Osteocyte (in vitro differentiated cells): ENCODE measurements at places on chromosomes 6 and 20. TPM values are rescaled to one million over a fixed set of nuclear protein-coding genes. Genes with fewer than 3 reads are reported as not detected.

C20orf144 gene
- total RNA-seq, result 0.13 and 0.37 TPM in 2 replicates

FOXS1 gene
- 11.8 and 13.6 TPM in 2 replicates for total RNA-seq

OXT gene
- not detected in 2 replicates for total RNA-seq

APOBEC2 gene
- total RNA-seq, result not detected in 2 replicates

DEF6 gene
- total RNA-seq, result 0.52 and 0.59 TPM in 2 replicates

DDO gene
- total RNA-seq, result not detected in 2 replicates

ERVFRD-1 gene
- not detected in 2 replicates for total RNA-seq

ZNF322 gene
- 30.6 and 33.8 TPM in 2 replicates for total RNA-seq

PARD6B gene
- total RNA-seq, result 0.97 and 1.1 TPM in 2 replicates

HLA-DPA1 gene
- 1.8 and 2.0 TPM in 2 replicates for total RNA-seq

TOMM6 gene
- total RNA-seq, result 133 TPM in 2 replicates

TBX18 gene
- 5.4 and 8.0 TPM in 2 replicates for total RNA-seq

CPXM1 gene
- 84.0 and 85.8 TPM in 2 replicates for total RNA-seq

PAK5 gene
- total RNA-seq, result not detected in 2 replicates

PKIG gene
- total RNA-seq, result 26.0 and 29.5 TPM in 2 replicates

RUNX2 gene
- total RNA-seq, result 25.3 and 28.1 TPM in 2 replicates

CYP24A1 gene
- not detected in 2 replicates for total RNA-seq

MUC21 gene
- total RNA-seq, result not detected in 2 replicates

NEDD9 gene
- total RNA-seq, result 8.8 and 10.3 TPM in 2 replicates

ZNF334 gene
- total RNA-seq, result 3.7 and 4.7 TPM in 2 replicates

LY6G6C gene
- not detected in 2 replicates for total RNA-seq

RBM24 gene
- total RNA-seq, result 13.2 and 13.7 TPM in 2 replicates

LAMA2 gene
- total RNA-seq, result 14.2 and 18.0 TPM in 2 replicates

HLA-DQB2 gene
- total RNA-seq, result not detected in 2 replicates

RFX6 gene
- not detected in 2 replicates for total RNA-seq

SEC23B gene
- total RNA-seq, result 30.5 and 36.8 TPM in 2 replicates

CDSN gene
- not detected in 2 replicates for total RNA-seq

SRMS gene
- not detected in 2 replicates for total RNA-seq

BPI gene
- total RNA-seq, result 7.7 and 8.5 TPM in 2 replicates

NCR2 gene
- total RNA-seq, result not detected in 2 replicates

PI16 gene
- total RNA-seq, result not detected in 2 replicates

OOEP gene
- total RNA-seq, result not detected in 2 replicates

ADGB gene
- total RNA-seq, result not detected in 2 replicates

PIGU gene
- total RNA-seq, result 15.5 and 18.2 TPM in 2 replicates

FAM110A gene
- total RNA-seq, result 2.6 and 2.7 TPM in 2 replicates

DUSP15 gene
- total RNA-seq, result 2.1 and 3.2 TPM in 2 replicates

DAAM2 gene
- total RNA-seq, result 87.2 and 92.1 TPM in 2 replicates

CLPSL1 gene
- total RNA-seq, result not detected in 2 replicates

HLA-C gene
- total RNA-seq, result 408 and 450 TPM in 2 replicates

TRAPPC3L gene
- total RNA-seq, result not detected in 2 replicates
